ENCODE measurements at places on chromosomes 2 and 18.

- no peak for DNase-seq
Measured at GRCh38 chr2:219857751-219858150, 230.3 kb downstream of the SLC4A3 start.

DNA sequence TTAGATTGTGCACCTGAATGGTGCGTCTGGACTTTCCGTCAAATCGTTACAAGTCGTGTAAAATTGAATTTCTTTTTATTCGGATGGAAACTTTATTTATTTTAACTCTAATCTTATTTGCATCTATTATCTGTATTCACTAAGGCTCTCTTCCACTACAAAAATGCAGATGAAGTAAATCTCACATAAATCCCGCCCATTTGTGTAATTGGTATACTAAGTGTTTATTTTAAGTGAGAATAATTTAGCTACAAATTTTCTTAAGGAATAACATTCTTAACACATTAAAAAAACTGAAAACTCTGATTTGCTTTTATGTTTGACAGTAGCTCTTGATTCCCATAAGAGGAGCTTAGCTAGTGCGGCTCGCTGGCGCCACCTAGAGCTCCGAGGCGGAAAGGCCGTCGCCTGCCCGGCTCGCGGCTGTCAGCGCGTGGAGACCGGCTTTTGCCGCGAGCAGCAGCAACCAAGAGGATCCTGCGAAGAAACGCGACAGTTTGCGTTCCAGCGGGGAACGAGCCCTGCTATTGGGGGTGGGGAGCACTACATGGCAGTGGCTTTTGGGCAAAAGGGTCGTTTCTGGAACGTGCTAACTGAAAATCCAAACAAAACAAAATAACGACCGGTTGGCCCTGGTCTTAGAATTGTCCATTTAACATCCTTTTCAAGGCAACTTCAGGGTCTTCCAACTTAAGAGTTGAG is 6.7 kb downstream of the SP9 start:
- DNase-seq, result peak; percentile 72

- DNase-seq, result no peak
Measured at GRCh38 chr18:29326214-29326613, 1149.3 kb upstream of the CDH2 start.

DNA sequence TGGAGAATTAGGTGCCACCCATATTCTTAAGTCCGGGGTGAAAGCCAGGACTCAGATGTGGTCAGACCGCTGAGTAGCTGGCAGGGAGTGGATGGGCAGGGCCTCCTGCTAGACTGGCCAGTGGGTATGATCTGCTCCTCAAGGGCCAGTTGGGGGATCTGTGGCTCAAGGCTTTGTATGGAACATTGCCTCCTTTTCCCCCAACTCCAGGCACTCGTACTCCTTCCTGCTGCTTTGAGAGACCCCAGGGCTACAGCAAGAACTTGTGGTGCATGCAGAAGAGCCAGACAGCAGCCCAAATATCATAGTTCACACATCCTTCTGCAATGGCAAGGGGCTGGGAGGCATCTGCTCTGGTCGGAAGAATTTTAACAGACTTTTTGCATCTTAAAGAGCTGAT is 61.7 kb downstream of the PDCL3 start:
- no peak for DNase-seq

- DNase-seq, result no peak
Measured at GRCh38 chr18:79487183-79487800, 91.6 kb downstream of the NFATC1 start.

DNA sequence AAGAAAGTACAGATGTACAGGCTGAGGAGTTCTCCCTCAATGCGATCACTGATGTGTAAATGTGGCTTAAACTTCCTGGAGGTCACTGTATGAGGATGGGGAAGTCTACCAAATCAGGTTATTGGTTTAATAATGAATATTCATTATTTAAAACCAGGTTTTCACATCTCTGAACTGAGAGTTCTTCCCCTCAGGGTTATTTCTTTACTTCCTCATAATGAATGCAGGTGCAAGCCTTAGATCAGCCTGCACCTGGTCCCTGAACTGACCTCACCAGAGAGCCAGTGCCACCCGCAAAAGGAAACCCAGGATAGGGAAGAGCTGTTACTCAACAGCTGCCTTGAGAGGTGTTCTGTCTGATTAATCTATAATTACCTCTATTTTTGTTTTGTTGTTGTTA is 369.0 kb downstream of the EPHA4 start:
- DNase-seq, result no peak

- no peak for DNase-seq
Measured at GRCh38 chr2:179338681-179339080, 74.0 kb upstream of the SESTD1 start.

DNA sequence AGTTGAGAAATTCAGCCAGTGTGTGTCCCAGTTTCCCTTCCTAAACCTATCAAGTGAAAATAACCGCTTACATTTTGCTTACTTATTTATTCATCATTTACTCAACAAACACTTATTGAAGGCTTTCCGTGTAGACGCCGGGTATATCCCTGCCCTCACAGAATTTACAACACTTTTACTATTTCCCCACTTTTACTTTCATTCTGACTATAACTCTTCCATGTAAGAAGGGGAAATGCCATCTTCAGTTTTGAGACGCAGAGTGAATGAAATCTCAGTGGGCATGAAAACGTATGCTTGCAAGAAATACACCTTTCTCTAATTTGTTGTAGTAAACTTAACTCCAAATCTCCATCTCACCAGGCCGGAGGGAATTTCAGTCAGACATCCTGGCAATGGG is 251.0 kb upstream of the CHAC2 start:
- no peak for DNase-seq

GRCh38 chr2:207805566-207806226 is 36.0 kb upstream of the FZD5 start:
- no peak for DNase-seq

DNA sequence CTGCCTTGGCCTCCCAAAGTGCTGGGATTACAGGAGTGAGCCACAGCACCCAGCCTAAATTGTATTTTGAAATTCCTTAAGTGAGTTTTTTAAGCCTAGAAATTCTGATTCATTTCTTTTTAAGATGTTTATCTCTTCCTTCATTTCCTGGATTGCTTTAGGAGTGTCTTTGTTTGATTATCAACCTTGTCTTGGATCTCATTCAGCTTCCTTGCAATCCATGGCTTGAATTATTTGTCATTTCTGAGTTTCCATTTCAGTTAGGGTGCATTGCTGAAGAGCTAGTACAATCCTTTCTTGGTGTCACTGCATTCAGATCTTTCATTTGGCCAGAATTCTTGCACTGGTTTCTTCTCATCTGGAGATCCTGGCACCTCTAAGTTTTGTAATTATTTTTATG is 606.4 kb upstream of the ZNF804A start:
- no peak for DNase-seq

GRCh38 chr2:29420464-29420863 is 305.2 kb downstream of the CLIP4 start:
- no peak for DNase-seq

DNA sequence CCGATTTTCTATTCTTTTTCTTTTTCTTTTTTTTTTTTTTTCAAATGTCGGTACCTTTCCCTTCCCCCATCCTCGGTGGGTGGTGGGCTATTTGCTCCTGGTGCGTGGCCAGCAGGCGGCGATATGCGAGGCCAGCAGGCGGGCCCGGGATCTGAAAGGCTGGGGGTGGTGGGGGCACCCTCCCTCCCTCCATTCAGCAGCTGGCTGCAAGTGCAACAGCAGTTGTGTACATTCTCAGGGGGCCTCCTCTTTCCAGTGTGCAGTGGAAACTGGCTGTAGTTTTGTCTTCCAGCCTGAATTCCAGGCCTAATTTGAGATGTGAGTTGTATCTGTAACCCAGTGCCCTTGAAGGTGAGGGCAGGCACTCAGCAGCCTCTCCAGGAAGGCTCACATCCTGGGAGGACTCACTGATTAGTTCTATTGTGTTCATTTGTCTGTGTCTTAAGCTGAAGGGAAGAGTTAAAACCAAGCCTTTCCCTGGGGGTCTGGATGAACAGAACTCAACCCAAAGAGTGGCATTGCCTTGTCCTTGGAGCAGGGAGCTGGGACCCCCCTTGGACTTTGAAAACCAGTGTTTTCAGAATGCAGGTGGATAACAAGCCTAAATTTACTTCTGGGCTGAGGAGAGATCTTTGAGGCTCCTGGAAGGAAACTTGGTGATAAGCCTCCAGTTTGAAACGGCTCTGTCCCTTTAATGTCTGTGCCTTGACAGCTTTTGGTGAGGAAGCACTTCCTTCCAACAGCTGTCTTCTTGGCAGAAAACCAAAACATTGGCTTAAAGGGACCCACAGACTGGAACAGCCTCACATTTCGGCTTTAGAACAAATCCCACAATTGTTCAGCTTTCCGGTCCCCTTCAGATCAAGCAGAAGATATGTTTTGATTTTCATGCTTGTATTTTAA is 3.3 kb downstream of the MYCN start:
- no peak for DNase-seq

- DNase-seq, result no peak
Measured at GRCh38 chr2:183926433-183926832, 671.9 kb upstream of the ZNF804A start.

DNA sequence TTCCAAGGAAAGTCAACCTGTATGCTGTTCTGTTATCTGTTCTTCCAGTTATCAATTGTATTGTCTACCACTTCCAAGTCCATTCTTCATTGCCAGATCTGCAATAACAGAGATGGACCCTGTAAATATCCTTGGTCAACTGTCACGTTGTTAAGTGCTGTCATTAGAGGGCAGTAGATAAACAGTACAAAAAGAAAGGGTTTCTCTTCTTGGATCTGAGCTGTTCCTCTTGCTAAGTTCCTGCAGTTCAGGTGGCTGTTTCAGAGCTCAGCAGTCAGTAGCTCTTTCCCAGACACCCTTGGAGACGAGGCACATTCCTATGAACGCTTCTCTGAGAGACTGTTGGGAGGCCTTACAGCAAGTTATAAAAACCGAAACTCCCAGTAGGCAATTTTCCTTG is 957.1 kb upstream of the CHAC2 start:
- DNase-seq, result no peak

- no peak for DNase-seq
Measured at GRCh38 chr18:11673560-11673959, 15.5 kb upstream of the GNAL start.

GRCh38 chr18:35610089-35610488 is 28.5 kb downstream of the GALNT1 start:
- no peak for DNase-seq

GRCh38 chr2:217932803-217933616 is 69.8 kb downstream of the TNS1 start:
- no peak for DNase-seq

DNA sequence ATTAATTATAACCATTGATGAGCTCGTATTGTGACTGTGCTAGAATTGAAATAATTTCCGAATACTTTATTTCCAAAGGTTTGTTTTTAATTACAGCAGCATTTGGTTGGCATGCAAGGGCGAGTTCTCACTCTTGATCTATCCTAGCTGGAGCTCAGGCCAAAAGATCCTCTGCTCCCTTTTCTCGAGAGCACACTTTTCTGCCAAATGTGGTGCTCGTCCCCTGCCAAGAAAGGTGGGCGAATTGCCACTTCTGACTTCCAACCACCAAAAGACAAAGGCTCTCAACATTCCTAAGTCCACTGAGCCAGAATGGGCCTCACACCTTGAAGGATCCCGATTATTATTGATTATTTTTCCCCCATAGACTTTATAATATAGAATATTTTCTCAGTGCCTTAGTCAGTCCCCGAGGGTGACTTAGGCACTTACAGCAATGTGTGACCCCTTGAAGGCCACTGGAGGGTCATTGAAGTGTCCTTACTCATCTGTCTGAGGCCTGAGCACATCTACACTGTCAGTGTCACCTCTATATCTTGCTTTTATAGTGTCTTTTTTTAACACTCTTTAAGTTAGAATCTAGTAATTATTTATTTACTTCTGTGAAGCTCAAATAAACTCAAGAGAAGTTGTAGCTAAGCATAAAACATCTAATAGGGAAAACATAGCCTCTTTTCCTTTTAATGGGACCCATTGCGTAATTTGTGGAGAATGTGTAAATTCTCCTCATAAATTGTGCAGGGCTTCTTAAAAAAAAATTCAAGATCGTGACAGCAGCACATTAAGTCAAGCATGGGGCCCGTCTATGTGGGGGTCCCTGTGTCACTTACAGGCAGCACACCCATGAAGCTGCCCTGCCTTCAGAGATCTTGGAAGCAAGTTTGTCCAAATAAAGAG is 98.3 kb downstream of the MEIS1 start:
- DNase-seq, result no peak

- DNase-seq, result no peak
Measured at GRCh38 chr2:168734199-168734760, 68.2 kb upstream of the NOSTRIN start.

- DNase-seq, result no peak
Measured at GRCh38 chr2:118554616-118555015, 292.8 kb downstream of the EN1 start.

DNA sequence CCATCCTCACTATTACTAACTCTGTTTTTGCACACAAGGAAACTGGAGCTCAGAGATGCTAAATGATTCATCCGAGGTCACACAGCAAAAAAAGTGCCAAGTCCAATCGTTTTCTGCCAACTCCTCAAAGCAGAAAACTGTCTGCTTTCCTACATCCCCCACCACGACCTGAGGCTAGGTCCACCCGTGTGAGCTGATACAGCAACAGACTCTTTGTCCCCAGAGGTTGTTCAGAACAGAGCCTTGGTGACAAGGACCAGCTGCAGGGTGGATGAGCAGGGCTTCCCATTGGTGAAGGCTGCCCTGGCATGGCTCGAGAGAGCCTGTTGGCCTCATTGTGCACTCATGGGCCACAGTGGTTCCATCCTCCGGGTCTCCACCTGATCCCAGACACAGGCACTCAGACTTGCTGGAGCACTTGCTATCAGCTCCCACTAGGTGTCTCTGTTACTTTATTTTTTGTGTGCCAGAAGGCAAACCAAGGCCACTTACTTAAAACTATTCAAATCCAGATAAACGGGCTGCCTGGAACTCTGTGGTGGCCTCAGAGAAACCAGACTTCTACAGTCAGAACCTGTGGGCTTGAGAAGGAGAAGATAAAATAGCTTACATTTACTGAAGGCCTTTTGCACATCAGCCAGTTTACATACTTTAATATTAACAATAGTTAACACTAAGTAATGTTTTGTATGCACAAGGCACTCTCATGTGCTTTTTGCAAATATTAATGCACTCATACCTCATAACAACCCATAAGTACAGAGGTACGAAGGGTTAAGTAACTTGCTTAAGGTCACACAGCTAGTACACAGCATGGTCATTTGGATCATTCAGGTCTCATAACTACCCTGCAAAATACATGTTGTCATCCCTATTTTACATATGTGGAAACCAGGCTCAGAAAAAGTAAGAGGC is 62.9 kb upstream of the CTIF start:
- peak; percentile 25 for DNase-seq

DNA sequence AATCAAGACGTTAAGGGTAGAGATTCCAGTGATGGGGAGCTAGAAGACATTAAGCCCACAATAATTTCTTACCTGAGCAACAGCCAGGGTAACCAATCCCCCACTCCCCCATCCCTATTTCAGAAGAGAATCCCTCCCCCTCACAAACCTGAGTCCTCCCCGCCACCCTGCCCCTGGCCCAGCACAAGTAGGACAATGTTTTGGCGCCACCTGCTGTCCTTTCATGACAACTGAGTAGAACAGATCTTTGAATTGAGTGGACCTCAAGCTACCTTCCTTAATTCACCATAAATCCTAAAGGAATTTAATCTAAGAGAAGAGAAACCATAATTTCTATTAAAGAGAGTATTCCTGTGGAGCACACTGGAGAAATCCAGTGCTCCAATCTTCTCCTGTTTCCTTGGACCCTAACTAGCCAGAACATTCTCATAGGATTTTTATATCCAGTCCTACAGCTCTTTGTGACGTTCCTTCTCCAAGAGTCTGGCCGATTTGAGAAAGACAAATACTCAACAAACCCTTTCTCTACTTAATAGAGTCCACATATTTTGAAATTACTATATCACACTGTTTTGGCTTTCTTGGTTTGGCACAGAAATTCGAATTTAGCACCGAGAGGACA is 41.1 kb downstream of the NHEJ1 start:
- peak; percentile 8 for DNase-seq

GRCh38 chr2:3672861-3673678 is 15.1 kb downstream of the ALLC start:
- no peak for DNase-seq

All from bone marrow (tissue), 2 donors.